Activated T-cell treated with anti-CD3 and anti-CD28 coated beads for 48 hours (primary cell): ENCODE measurements at places on chromosomes 4 and X.

DNA sequence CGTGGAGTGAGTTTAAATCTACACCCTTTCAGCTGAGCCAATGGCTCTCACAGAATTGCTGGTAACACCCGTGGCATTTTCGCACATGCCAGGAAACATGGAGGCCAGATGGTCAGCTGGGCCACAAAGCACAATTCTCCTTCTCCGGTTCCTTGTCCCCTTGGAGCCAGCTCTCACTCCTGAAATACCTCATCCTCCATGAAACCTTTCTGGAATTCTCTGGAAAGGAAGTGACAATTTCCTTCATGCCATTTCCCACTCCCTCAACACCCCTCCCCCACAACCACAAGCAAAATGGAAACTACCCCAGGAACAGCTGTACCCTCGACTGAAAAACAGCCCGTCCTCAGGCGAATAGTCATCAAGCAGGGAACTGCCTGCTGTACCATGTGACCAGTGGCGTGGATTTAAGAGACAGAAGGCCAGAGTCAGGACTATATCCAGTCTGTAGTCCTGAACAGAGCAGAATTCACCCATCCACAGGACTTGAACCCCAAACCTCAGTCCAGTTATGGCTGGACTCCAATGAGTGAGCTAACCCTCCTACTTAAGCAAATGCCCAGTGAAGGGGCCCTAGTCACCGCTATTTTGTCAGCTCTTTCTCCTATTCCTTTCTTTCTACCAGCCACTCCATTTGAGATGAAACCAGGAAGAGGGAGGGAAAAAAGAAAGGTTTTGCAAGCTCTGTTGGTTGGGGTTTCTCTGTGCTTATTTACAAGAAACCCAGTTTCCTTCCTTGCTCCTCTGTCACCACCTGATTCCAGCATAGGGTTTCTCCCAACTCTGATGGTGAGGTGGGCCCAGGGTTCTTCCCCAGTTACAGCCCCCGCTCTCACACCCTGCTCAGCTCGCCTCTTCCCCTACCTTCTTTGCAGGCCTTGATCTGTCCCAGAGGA is 24.5 kb downstream of the ELF4 start:
- no peak for DNase-seq

DNA sequence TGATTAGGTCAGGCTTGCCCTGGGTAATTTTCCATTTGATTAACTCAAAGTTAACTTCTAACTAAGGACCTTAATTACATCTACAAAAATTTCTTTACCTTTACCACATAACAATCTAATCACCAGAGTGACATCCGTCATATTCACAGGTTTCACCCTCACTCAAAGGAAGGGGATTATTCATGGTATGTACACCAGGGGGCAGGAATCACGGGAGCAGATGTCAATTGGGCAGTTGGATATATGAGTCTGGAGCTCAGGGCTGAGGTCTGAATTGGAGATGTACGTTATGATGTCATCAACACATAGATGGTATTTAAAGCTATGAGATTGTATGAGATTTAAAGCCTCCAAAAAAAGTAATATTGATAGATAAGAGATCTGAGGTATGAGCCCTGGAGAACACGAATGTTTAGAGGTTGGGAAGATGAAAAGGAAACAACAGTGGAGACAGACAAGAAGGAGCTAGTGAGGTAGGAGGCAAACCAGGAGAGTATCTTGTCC is 52.9 kb downstream of the PGRMC1 start:
- no peak for DNase-seq

- no peak for DNase-seq
Observed at GRCh38 chr4:20805716-20806115, 105.5 kb downstream of the PACRGL start.

- no peak for DNase-seq
Observed at GRCh38 chr4:124943938-124944337, 231.4 kb upstream of the ANKRD50 start.

GRCh38 chr4:146255874-146256273 is 41.5 kb downstream of the REELD1 start:
- no peak for DNase-seq

- no peak for DNase-seq
Observed at GRCh38 chrX:148947399-148947975, 447.1 kb downstream of the AFF2 start.

DNA sequence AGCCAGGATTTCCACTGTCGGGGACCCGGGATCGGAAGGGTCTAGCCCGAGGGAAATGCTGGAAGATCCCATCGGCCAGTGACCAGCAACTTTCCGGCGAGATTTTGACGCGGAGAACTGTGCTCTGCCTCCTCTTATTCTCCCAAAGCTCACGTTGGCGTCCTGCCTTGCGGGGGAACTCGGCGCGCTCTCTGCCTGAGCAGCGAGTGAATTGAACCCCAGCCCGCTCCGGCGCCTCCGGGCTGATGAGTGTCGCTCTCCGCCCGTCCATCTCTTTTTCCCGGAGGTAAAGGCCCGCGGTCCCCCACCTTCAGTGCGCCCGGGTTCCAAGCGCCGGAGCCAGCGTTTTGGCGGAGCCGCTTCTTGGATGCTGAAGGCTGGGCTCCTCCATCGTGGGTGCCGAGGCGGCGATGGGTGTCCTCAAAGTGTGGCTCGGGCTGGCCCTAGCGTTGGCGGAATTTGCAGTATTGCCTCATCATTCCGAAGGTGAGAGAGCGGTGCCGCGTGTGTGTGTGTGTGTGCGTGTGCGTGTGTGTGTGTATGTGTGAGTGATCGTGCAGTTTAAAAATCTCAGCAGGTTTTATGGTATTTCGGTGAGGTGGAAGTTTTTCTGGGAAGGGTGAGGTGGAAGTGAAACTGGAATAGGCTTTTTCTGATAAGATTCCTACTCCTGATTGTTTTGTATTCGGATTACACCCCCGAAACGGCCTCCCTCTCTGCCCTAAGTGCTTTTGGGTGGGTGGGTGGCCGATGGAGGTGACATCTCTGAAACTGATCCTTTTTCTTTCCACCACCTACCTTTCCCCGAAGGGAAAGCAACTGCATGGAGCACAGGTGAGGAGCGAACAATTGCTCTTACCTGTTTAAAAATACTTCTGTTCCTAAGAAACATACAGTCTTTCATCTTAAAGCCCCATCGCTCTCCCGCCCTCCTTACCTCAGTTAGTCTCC is 752 bp downstream of the FRAS1 start:
- DNase-seq = peak; percentile 25

DNA sequence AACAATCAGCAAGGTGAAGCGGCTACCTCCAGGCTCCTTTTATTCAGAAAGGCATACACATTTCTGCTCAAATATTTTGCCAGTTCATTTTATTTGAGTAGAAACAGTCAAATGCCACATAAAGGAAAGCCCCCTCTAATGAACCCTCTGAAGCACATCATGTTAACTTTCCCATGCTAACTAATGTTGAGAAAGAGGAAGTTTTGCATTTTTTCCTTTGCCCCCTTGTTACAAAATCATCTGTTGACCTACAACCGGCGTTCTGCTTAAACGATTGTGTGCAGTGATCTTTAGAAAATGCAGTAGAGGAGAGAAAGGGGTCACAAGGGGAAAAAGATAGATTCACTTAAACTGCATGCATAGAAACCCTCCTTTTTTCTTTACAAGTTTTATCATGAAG is 25.2 kb upstream of the ATXN3L start:
- DNase-seq = no peak

DNA sequence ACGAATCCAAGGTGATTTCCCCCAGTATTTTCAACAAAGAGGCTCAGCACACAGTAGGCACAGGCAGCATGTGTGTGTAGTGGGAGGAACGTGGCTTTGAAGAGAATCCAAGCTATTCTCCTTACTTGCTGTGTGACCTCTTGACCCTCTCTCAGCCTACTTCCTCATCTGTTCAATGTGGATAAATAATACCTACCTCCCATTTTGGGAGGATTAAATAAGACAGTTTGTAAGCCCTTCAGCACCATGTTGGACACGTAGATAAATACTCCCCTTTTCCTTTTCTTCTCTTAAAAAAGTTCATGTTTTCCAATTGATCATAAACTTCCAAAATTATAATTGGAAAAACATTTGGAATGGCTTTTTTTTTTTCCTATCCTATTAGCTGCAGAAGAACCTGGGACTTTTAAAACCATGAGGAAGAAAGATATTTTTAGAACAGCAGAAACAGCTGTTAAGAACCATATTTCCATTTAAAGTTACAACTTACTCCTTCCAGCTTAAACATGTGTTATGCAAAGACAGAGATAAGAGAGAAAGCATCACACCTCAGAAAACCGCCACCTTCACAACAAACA is 56.1 kb upstream of the TMEM131L start:
- no peak for DNase-seq

- no peak for DNase-seq
Observed at GRCh38 chr4:5379895-5380294, 328.5 kb downstream of the EVC2 start.
